Activated CD8-positive, alpha-beta T cell treated with anti-CD3 and anti-CD28 coated beads for 36 hours (primary cell): ENCODE measurements at places on chromosomes 13 and 19. TPM values are rescaled to one million over a fixed set of nuclear protein-coding genes. Genes with fewer than 3 reads are reported as not detected.

- H3K27ac ChIP-seq: no peak overlapping the region
- H3K27me3 ChIP-seq: no peaks in the 10 kb centered on the region
- H3K4me1 ChIP-seq: peaks cover 28% of the 10 kb centered on the region
- H3K4me3 ChIP-seq: no peak overlapping the region
These were observed 4.6 kb downstream of the ZNF444 start for GRCh38 chr19:56145698-56146097.

GRCh38 chr13:41707194-41707821 is 250.0 kb downstream of the RGCC start:
- H3K27ac ChIP-seq: no peak overlapping the region
- no peaks in the 10 kb centered on the region for H3K4me1 ChIP-seq
- H3K36me3 ChIP-seq: peaks cover 8% of the 10 kb centered on the region
- no peaks in the 10 kb centered on the region for H3K27me3 ChIP-seq
- no peak for DNase-seq

DNA sequence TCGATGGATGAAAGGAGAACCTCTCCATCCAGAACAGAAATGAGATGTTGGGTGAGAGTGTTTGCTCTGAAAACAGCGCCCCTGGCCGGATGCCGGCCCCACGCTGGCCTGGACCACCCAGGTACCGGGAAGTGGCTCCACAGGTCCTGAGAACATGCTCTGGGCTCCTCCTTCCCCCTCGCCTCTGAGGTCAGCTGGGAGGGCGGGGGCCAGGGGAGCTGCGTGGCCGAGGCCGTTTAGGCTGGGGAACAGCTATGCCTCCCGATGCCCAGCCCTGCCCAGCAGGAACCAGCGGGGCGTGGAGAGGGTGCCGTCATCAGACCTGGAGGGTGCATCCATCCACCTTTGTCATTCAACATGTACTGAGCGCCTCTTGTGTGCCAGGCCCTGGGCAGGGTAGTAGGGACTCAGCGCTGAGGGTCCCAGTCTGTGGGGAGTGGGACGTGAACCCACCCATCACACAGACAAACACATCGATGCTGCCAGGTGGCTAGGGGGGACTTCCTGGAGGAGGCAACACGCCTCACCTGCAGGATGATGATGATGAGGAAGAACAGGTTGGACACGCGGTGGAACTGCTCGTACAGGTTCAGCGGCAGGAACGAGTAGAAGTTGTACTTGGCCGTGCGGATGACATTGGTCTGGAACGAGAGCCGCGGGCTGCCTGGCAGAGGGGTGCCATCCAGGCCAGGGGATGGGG is 4.2 kb downstream of the ATP8B3 start:
- no peaks in the 10 kb centered on the region for H3K27me3 ChIP-seq
- no peak overlapping the region for H3K4me3 ChIP-seq
- no peak overlapping the region for H3K27ac ChIP-seq

DNA sequence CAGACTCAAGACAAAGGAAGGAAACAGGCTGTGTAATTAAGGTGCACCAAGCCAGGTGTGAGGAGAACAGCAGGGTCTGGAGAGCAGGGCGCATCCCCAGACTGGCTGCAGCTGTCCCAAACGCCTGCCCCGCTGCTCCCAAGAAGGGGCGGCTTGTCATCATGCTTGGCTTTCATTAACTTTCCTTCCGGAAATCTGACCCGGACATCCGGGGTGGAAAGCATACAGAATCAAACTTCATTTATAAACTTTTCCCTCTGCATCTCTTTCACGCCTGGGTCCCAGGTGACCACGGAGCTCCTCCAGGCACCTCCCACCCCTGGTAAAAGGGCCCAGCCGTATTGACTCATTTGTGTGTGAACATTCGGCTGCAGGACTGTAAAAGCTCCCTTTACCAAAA is 31.7 kb downstream of the TSHZ3 start:
- no peaks in the 10 kb centered on the region for H3K4me1 ChIP-seq
- H3K27ac ChIP-seq: no peak overlapping the region
- no peaks in the 10 kb centered on the region for H3K36me3 ChIP-seq
- no peak overlapping the region for H3K4me3 ChIP-seq

The MYO9B gene
- 111 TPM for total RNA-seq
